RPMI8226 (cell line): ENCODE measurements at places on chromosomes 16 and 17.

DNA sequence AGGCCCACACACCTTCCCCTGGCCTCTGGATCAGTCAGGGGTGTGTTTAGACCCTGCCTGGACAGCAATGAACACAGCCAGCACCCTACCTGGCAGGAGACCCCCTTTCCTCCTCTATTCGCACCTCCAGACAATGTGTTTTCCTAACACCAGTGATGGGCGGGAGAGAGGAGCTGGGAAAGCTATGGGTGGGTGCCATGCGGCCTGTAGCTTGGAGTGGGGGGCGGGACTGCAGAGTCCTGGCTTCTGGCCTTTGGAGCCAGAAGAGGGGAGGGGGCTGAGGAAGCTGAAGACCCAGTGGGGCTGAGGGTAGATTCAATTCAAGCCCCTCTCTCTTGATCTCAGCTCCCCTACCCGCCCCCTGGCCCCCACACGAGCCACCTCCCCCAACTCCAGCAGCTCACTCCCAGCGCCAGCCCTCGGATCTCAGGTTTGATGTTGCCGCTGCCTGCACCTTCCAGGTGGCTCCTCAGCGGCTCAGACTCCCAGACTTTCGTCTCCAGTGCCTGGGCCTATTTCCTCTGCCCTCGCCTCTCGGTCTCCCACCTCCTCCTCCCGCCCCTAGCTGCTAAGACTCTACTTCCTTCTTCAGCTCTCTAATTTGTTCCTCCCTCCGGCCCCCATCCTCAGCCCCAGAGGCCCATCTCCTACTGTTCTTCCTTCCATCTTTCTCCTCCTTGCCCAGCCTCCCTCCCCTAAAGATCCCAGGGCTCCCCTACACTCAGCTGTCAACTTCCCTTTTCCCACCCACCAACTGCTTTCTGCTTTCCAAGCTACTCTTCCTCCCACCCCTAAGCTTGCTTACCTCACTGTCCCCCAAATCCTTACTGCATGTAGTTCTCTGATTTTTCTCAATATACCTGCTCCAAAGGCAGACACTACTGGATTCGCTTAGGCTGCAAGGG lies 6.8 kb upstream of the SP6 start:
- DNase-seq, result no peak

- peak; percentile 11 for DNase-seq
Measured at GRCh38 chr17:64686705-64687104, 24.6 kb upstream of the SMURF2 start.

GRCh38 chr16:53429221-53429943 lies 4.9 kb upstream of the RBL2 start:
- DNase-seq, result peak; percentile 25

DNA sequence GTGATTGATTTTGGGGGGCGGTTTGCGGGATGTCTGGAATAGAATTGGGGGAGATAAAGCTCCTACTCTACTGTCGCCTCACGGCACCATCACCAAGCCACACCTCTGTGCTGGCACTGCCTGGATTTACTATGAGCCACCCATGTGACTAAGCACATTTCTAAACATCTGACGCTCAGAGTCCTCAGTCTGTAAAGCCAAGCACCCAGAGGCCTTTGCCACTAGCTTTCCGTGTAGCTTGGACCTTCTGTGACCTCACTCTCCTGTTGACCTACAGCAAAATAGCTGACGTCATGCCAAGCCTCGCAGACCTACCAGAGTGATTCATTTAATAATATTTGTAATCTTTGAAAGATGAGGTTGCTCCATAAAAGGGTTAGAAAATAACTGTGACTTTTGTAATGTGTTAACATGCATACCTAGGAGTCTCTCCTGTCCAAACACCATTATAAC lies 38.5 kb upstream of the MYOCD start:
- no peak for DNase-seq

- no peak for DNase-seq
Measured at GRCh38 chr16:86595983-86596605, 17.7 kb downstream of the FOXL1 start.

DNA sequence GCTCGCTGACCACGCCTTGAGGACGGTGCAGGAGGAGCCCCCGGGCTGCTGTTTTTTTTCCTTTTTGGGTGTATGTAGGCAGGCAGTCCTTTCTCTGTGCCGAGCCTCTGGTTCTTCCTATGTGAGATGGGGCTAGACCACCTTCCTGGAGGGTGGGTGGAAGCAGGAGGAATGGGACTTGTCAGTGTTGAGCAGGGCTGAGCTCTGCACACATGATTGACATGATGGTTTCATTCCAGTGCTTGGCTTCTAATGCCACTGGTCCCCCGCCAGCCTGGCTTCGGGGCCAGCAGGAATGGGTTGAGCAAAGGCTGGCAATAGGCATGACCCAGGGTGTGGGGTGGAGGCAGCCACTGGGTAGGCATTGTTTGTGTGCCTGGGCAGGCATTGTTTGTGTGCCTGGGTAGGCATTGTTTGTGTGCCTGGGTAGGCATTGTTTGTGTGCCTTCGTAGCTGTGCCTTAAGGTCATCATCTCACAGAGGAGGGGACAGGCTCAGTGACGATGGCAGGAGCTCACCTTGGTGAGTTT lies 14.2 kb upstream of the ADCY7 start:
- no peak for DNase-seq

- DNase-seq, result no peak
Measured at GRCh38 chr17:73797594-73798110, 153.4 kb upstream of the SDK2 start.

GRCh38 chr17:27452828-27453227 lies 3.4 kb upstream of the KSR1 start:
- DNase-seq, result no peak

GRCh38 chr17:30594223-30594952 lies 117.2 kb downstream of the GOSR1 start:
- no peak for DNase-seq

- DNase-seq, result no peak
Measured at GRCh38 chr16:56206951-56207350, 15.7 kb downstream of the GNAO1 start.

- DNase-seq, result no peak
Measured at GRCh38 chr17:77701996-77702395, 256.5 kb upstream of the TNRC6C start.

DNA sequence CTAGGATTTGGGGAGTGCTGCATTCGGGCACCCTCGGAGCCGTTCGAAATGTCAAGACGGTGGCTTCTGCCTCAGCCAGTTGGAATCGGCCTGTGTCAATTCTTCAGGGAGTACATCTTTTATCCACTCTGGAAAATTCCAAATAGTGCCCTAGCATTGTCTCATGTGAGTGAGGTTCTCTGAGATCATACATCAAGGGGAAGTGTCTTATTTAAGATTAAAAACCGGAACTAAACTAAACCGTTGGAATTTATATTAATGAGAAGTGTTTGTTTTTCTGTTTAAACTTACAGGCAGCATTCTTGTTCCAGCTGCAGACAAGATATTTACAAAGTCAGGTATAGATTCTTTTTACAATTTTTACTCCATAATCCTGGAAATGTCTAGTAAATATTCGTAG lies 56.8 kb downstream of the SLC47A1 start:
- DNase-seq, result no peak

GRCh38 chr17:77106874-77107358 lies 33.9 kb upstream of the SEC14L1 start:
- no peak for DNase-seq

- DNase-seq, result no peak
Measured at GRCh38 chr16:62814891-62815290, 778.7 kb upstream of the CDH8 start.

GRCh38 chr17:2688351-2689342 lies 22.9 kb downstream of the CLUH start:
- no peak for DNase-seq

DNA sequence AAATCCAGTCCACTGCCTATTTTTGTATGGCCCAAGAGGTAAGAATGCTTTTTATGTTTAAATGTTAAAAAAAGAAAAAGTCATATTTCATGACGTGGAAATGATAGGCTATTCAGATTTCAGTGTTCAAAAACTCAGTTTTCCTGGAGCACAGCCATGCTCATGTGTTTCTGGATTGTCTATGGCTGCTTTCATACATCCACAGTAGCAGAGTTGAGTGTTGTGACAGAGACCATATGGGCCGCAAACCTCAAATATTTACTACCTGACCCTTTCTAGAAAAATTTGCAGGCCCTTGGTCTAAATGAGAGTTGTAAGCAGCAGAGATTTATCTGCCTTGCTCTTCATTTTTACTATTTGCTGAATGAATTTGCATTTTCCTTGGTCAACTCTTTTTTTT lies 264.1 kb downstream of the CBLN1 start:
- no peak for DNase-seq

- DNase-seq, result no peak
Measured at GRCh38 chr16:78689536-78689935, 590.1 kb downstream of the WWOX start.

DNA sequence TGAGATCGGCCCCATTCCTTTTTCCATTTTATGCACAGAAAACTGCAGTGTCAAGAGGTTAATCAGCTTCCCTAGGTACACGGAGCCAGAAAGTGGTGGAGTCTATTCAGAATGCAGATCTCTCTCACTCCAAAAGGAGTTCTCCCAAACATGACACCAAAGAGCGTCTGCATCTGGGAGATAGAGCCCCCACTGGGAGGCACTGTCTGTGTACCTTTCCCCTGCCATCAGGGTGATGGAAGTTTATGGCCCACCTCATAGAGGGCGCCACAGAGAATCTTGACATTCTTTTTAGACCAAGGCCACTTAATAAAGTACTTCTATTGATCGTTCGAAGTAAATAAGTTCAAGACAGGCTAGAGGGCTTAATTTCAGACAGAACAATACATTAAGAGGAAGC lies 493.7 kb upstream of the ERCC4 start:
- peak; percentile 8 for DNase-seq

- no peak for DNase-seq
Measured at GRCh38 chr17:15452746-15453145, 14.7 kb downstream of the CDRT4 start.

DNA sequence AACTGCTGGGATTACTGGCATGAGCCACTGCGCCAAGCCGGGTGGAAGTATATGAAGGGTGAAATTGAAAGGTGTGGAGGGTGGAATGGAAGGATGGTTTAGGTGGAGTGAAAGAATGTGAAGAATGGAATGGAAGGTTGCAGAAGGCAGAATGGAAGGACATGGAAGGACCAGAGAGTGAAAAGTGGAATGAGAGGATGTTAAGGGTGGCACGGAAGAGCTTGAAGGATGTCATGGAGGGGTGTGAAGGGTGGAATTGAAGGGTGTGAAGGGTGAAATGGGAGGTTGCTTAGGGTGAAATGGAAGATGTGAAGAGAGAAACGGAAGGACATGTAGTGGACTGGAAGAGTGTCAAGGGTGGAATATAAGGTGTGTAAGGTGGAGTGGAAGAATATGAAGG lies 16.2 kb downstream of the MIS12 start:
- DNase-seq, result no peak

- no peak for DNase-seq
Measured at GRCh38 chr17:7266784-7267183, 4.5 kb upstream of the CLDN7 start.

DNA sequence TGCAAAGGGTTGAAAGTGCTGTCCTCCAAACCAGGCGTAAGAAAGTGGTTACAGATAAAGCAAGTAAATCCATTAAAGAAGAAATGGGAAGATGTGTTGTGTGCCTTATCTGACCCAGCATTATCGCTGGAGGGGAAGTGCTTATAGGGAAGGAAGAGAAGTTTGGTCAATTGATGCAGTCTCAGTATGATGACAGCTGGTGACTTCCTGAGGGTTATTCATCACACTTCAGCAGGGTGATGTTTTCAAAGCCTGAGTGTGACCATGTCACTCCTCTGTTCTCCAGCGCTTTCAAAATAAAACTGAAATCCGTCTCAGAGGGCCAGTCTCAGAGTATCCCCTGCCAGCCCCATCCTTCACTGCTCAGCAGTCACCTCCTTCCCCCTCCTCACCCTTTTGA lies 505.4 kb upstream of the RBFOX1 start:
- no peak for DNase-seq

GRCh38 chr17:32783602-32784001 lies 93.3 kb downstream of the MYO1D start:
- peak; percentile 62 for DNase-seq

DNA sequence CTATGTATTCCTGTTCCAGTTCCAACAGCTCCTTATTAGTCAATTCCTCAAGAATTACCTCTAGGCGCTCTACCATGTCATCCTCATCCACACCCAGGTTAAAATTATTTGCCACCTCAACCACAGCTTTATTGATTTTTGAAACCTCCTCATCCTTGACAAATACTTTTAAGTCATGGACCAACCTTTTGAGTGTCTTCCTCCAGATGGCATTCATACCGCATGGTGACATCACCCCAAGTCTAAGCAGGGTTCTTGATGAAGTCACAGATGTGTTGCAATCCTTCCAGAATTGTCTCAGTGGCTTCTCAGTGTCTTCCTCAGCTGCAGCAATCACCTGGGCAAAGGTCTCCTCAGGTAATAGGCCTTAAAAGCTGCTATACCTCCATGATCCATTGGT lies 40.1 kb downstream of the BCL7C start:
- no peak for DNase-seq

GRCh38 chr16:754656-755055 lies 5.9 kb upstream of the MSLN start:
- no peak for DNase-seq

DNA sequence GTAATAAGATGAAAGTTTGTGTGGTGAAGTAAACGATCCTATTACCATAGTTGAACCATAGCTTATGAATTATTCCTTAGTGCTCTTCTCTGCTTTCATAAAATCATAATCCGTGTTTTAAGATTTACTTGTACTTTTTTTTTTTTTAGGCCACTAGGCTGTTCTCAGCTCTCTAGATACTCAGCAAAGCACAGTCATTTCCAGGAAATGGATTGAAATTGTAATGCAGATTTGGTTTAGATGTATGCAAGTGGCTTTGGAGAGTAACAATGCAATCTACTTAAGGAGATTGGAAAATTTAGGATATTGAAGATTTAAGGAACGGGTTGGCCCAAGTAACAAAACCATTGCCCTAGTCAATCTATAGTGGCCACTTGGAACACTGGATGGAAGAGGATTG lies 125.1 kb downstream of the PITPNC1 start:
- DNase-seq, result no peak

GRCh38 chr17:67038861-67039365 lies 5.4 kb upstream of the CACNG1 start:
- no peak for DNase-seq

GRCh38 chr16:386641-387156 lies 4.9 kb upstream of the PGAP6 start:
- DNase-seq, result no peak

- DNase-seq, result no peak
Measured at GRCh38 chr16:23371368-23371767, 69.3 kb downstream of the SCNN1B start.

DNA sequence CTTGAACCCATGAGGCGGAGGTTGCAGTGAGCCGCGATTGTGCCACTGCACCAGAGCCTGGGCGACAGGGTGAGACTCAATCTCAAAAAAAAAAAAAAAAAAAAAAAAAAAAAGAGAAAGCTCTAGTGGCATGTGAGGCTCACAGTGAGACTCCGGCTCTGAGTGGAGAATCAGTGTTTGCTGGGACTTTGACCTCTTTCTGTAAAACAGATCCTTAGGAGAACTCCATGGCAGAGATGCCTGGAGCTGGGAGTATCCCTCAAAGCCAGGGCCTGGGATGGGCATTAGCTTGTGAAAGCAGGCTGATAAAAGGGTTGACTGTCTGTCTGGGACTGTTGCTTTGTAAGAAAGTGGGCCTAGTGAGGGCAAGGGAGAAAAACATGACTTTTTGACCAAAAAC lies 46.4 kb downstream of the ZNF207 start:
- no peak for DNase-seq

- DNase-seq, result no peak
Measured at GRCh38 chr17:59342681-59343131, 11.3 kb downstream of the YPEL2 start.
